SK-N-MC (cell line): ENCODE measurements at places on chromosomes 16 and 17.

DNA sequence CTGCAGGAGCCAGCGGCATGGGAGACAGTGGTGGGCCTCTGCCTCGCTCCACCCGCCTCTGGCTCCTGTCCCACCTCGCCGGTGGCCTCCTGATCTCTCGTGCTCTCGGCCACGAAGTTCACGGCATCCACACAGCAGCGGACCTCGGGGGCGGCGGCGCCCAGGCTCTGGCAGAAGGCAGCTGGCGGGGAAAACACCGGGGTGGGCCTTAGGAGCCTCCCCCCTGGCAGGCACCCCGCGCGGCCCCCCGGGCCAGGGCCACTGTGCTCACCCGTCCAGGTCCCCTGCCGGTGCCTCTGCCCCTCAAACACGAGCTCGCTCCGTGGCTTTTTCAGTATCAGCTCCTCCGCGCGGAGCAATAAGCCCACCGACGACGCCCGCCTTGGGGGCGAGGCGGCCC lies 409 bp upstream of the C17orf107 start:
- no peak for DNase-seq

DNA sequence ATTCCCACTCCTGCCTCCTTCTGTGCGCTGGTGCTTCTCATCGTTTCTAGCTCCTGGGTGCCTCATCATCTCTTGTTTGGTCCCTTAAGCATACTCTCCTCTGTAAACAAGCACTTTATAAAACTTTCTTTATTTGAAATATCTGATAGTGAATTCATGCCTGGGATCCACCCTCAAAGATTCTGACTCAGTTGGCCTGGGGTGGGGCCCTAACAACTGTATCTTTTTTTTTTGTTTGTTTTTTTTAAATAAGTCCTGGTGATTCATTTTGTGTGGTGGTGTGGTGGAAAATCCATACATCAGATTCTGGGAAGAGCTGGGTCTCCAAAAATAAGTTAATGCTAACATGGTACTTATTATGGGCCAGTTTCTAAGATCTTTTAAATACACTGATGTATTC lies 678.3 kb downstream of the TOX3 start:
- no peak for DNase-seq

DNA sequence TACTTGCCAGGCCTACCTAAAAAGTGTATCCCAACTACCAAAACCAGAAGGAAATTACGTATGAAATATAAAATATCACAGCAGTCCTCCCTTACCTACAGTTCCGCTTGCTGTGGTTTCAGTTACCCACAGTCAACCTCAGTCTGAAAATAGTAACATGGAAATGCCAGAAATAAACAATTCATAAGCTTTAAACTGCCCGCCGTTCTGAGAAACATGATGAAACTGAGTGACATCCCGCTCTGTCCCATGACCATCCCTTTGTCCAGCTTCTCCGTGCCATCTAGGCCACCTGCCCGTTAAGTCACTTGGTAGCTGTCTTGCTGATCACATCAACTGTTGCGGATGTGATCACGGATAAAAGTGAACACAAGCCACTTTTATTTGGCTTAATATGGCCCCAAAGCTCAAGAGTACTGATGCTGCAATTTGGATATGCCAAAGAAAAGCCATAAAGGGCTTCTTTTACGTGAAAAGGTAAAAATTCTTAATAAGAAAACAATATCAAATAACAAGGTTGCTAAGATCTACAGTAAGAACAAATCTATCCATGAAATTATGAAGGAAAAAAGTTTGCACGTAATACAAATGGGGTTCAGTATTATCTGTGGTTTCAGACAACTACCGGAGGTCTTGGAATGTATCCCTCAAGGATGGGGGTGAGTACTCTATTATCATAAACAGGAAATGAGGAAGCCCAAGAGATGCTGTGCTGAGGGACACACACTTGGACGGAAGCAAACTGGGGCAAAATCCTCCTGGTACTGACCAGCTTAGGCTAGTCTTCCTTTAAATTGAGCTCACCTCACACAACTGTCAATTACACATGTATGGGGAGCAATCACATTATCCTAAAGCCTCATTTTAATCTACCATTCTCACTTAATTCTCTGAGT lies 8.2 kb downstream of the USP22 start:
- no peak for DNase-seq

- DNase-seq = no peak
Measured at GRCh38 chr16:62752854-62753253, 716.6 kb upstream of the CDH8 start.

- no peak for DNase-seq
Measured at GRCh38 chr16:9027070-9027799, 63.5 kb upstream of the USP7 start.

DNA sequence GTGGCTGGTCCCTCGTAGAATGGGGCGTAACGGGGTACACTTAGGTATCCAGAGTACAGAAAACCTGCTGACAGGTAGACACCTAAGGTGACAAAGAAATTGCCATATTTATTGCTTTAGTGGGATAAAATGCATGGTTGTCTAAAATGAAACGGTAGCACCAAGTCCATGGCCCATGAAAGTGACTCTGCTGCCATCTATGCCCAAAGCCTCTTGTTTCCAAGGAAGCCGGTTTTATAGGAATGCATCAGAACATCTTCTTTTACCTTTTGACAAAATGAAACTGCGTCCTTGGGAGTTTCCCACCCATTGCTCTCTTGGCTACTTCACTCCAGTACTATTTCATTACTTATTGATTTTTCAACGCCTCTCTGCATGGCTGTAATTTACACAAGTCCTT lies 151.3 kb upstream of the ZFHX3 start:
- DNase-seq = no peak

DNA sequence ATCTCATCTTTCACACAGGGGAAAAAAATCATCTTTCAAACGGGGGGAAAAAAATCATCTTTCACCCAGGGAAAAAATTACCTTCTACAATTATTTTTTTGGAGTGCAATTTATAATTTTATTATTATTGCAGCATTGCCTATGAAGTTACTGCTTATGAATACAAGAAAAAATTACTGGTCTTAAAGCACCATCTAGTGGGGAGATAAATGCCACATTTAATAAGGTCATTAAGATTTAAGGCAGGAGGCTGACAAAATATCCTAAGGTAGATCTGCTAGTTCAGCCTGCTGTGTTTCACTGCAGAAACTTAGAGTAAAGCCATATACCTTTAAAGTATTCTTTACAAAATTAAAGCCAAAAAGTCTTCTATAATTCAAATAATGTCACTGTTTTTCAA lies 13.7 kb downstream of the SHCBP1 start:
- no peak for DNase-seq
